ENCODE measurements at places on chromosomes 2 and 18.
A peak's percentile ranks its signal among the peaks of the same experiment; 100 is the strongest.

DNA sequence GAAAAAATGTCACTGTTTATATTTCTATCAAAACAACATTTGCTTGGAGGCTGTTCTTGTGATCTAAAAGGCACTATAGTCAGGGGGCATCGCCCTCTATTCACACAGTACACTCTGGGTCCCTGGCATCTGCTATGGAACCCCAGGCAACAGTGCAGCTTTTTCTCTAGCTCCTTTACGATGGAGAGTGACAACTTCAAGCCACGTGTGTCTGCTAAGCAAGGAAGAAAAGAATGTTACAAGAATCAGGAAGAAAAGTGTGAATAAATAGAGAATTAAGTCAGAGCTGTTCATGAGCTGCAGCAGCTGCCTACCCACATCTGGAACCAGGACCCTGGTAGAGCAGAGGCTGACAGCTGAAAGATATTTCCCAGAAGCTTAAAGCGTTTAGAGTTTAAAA, 11.2 kb downstream of the RND3 start:
- DNase-seq, result no peak

DNA sequence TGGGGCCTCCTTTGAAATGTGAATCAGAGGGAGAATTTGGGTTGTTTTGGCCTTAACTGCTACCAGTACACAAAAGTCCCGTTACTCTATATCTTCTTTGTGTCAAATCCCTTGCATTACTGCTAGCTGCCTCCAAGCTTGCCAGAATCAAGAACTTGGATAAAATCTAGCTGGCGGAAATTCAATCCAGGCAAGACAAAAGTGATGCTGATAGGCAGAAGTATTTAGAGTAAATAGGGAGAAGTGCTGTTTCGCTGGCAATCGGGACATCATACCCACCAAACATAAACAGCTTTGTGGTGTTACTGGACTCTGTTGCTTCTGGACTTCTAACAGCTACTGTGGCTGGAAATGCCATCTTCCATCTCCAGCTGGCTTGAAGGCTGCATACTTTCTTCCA, 2.5 kb downstream of the IFIH1 start:
- DNase-seq, result peak; percentile 14

DNA sequence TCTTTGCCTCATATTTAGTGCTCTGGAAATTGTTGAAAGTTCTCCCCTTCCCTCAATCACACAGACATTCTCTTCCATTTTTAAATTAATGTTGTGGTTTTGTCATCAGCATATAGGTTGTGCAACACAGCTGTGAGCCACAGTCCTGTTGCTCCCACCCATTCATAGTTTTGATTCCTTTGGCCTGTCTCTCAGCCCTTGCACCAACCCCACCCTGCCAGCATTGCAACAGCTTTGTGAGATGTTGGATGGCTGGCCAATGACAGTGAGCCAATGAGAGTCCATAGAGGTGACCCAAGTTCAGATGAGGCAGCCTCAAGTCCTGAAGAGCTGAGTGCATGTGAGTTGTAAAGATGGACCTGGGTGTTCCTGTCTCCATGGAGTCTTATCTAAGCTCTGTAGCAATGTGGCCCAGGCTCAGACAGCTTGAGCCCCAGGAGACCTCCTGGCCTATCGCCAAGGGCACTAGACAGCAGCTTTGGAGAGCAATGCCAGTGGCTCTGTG, 775.5 kb downstream of the RNF144A start:
- DNase-seq, result peak; percentile 31

DNA sequence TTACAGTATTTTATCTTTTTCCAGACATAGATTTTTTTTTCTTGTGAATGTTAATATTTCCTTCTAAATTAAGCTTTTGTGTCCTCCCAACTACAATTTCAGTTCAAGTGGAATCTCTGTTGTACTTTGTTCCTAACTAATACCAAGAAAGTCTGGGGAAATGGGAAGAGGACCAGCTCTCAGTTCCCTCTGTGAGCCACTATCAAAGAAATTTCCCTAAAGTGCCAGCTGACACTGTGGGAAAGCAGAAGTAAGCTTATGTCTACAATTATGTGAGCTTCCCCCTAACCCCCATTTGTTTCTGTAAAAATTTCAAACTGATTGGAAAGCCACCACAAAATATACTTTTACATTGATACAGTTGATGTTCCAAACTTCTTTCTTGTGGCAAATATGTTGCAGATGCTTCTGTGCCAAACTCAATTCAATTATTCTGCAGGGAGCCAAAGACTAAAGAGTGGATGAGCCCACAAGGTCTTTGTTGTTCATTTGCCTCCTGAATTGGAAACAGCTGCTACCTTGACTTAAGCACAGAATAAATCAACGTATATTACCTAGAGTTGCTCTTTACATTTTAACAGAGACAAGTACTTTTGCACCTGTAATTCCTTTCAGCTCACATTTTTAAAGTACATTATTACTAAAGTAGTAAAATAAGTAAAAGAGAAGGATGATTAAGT, 306.6 kb downstream of the PTH2R start:
- DNase-seq, result peak; percentile 3

- no peak for DNase-seq
These were observed 84.3 kb downstream of the MCFD2 start for GRCh38 chr2:46831051-46831868.

DNA sequence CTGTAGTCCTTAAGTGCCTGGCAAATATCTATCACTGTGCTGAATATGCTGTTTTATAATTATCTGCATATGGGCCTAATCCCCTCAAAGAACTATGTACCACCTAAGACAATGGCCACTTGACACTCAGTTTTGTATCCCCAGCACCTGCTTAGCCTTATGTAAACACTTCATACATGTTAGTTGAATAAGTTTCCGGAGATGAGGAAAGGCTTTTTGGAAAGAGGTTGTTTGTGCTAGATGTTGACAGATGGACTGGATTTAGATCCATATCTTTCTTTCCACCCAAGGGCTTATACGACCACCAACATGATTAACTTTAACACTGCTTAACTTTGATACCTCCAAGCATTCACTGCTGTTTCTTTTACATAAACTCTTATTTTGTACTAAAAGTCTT, 63.3 kb downstream of the FAM228A start:
- DNase-seq, result no peak

DNA sequence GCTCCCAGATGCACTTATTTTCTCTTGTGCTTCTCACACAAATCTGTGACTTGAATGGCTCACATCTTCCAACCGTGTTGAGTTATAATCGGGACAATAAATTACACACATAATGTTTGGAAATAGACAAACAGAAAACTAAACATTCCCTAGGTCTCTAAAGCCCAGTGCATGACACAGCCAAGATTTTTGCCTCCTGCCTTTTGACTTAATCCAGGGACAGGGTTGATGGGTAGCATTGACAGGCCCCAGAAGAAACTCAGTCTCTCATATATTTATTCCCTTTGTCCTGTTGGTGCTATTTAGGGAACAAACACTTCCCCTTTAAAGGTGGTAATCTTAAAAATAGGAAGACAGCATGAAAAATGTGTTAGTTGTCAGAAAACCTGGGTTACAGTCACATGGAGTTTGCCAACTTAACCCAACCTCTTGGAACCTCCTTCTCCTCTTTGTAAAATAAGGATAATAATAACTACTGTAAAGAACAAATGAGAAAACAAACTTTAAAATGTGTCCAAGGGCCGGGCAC, 24.0 kb upstream of the ARPC2 start:
- no peak for DNase-seq

DNA sequence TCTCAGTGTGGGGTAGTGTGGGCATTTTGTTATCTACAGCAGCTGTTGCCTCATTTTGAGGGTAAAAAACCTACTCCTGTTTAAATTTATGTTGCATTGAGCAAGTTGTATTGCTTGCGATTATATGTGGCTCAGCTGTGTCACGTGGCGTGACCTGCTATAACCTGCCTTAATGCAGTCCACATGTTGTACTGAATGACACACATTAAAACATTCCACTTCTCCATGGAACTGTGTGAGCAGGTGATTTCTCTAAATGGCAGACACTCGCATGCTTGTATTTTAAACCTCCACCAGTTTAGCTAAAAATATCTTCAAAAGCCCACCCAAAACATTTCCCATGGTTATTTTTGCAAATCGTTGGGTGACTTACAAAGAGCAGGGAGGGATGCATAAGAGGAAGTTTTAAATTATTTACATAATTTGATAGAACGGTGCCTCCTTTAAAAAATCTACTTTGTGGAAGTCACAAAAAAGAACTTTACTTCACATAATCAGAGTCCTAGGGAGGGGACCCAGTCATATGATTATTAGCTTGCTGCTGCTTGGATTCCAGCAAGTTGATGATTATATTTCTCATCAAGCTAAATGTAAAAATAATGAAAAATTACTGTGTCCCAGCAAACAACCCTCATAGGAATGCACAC, 163.3 kb upstream of the ZEB2 start:
- peak; percentile 57 for DNase-seq

DNA sequence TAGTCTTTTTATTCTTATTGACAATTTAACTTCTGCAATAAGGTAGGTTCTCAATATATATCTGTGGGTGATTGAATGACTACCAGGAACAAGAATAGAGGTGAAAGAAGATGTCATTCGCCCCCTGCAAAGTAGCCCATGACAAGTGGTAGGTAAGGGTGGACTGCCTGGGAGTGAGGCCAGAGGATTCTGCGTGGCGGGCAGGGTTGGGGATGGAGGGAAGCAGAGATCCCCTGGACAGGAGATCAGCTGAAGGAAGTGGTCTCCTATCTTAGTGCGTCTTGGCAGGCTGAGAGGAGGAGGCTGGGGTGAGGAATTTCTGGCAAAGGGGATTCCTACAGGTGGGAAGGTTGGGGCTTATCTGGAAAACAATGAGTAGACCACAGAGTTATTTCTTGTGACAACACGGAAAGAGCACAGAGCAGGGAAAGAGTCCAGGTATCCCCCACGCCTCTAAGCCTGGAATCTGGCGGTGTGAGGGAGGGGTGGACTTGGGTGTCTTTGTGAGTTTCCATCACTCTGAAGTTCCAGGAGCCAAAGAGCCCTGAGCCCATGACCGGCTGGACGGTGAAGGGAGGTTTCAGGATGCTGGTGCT, 21.5 kb upstream of the MYCN start:
- DNase-seq, result no peak

- no peak for DNase-seq
These were observed 90.0 kb downstream of the ZCCHC2 start for GRCh38 chr18:62612776-62613175.

DNA sequence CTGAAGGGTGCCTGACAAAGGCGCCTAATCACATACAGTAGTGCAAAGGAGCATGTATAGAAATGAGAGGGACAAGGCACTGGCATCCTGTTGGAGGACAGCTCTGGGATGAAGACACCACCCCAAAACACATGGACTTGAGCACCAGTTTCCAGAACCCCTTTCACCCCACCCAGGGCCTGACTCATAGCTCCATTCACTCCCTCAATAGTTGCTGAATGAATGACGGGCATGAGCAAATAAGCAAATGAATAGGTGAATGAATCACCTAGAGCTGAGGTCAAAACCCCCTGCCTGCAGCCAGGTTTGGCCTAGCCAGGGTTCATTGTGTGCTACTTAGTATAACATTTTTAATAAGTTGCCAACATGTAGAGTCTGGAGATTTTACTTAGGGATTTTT, 66.3 kb downstream of the NRP2 start:
- DNase-seq, result no peak

- no peak for DNase-seq
These were observed 347.6 kb upstream of the SMIM21 start for GRCh38 chr18:75775121-75775520.

DNA sequence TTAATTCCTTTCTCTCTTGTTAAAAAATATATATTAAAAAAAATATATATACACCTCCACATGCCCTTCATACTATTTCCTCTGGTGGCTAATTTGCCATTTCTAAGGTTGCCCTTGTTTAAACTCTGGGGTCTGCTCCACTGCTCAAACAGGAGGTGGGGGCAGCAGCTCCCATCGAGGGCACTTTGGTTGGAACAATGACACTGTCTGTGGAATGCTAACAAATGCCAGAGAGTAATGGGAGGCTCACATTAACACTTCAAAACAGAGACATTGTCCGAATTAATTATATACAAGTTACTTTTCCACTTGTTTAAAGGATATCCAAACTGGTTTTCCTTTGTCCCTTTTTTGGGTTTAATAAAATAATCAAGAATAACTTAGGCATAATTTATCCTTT, 58.8 kb upstream of the CD302 start:
- DNase-seq, result no peak

DNA sequence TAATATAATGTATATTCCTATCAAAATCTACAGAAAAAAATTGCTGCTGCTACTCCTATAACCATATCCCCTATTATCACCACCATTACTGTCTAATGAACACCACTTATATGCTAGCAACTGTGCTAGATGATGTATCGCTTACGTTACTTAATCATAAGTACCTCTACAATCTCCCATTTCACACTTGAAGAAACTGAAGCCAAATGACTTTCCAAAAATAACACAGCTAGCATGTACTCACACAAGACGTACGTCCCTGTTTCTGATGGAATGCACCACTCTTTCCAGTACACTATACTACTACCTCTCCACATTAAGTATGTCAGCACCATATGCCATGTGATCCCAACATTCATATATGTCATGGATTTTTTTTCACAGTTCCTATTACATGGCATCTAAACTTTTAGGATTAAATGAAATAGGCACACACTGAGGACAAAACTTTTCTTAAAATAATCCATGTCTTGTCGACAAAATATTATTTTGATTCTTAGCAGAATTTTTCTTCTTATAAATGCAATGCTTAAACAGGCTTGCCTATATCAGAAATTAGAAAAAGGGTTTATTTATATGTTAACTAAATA, 112.8 kb downstream of the NBAS start:
- no peak for DNase-seq

- DNase-seq, result no peak
These were observed 131.9 kb upstream of the EML6 start for GRCh38 chr2:54591551-54591950.

- no peak for DNase-seq
These were observed 199.8 kb downstream of the DPP10 start for GRCh38 chr2:114642166-114642770.

DNA sequence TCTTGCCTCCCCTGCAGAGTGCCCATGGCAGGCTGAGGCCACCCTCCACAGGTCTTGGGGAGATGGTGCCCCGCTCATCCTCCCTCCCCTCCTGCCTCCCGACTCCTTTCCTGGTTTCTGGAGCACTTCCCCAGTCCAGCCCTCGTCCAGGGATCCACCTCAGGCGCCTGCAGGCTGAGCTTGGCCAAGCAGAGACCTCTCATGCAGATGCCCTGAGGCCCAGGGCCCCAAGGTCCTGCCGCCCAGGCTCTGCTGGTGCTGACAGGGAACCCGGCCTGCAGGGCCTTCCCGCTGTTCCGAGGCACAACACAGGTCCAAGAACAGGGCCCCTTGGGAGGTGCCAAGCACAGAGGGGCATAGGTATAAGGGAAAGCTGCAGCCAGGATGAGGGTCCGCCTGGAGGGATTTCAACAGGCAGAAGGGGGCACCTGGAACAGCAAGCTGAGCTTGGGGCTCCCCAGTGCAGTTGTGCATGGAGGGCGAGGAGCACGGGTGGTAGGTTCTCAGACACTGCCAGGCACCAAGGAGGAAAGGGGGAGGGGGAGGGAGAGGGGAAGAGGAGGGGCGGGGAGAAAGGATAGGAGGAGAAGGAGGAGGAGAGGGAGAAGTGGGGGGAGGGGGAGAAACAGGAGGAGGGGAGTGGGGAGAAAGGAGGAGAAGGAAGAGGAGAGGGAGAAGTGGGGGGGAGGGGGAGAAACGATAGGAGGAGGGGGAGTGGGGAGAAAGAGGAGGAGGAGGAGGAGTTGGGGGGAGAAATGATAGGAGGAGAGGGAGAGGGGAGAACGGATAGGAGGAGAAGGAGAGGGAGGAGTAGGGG, 1.2 kb upstream of the ANO7 start:
- DNase-seq, result no peak

- peak; percentile 67 for DNase-seq
These were observed 1377.9 kb downstream of the RPIA start for GRCh38 chr2:90069290-90069894.

GRCh38 chr2:217980591-217980990, 22.2 kb downstream of the TNS1 start:
- no peak for DNase-seq

- no peak for DNase-seq
These were observed 2.7 kb upstream of the CERS6 start for GRCh38 chr2:168453404-168453803.
